ENCODE measurements at places on chromosomes 7 and 10.

DNA sequence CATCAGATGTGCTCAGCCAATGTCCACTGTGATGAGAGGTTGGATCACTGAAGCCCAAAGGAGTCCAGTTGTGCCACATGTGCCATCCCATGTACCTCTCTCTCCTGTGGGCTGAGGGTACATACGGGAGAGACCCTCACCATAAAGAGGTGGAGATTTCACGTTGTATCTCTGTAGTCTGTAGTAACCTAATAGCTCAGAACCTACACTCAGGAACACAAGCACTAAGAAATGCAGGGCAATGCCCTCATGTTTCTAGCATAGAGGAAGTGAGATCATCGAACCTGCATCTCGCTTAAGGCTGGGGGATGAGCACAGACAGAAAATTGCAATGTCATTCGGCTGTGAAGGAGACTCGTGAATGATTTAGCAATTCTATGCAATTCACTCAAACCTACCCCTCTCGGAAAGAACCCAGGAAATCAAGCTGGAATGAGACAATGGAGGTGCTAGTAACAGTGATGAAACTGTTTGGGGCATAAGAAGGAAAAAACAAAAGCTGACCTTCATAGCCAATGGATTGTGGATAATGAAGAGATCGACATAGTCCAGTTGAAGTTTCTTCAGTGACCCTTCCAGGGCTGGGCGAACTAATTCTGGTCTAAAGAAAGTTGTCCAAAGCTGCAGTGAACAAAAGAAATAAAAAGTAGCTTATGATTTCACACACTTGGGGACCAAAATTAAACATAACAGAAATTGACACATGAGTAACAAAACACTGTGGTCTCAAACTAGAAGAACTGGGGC, 80.3 kb upstream of the UCN3 start:
- peak; percentile 91 for DNase-seq

DNA sequence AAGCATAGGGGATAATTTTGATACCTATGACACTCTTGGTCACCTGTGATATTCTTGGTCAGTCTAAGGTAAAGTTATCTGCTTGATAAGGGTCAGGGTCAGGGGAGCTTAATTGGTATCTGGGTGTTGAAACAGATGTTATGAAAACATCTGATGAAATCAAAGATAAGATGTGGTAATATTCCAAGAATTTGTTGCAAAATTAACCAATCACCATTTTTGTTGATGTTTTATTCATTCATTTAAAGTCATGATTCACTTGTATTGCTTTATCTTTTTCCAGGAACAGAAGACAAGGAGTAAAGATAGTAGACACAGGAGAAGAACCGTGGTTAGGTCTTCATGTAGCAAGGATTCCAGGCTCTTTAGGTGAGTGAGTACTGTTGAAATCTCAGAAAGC, 103.1 kb downstream of the SEMA3C start:
- no peak for DNase-seq

- no peak for DNase-seq
These were observed 24.9 kb upstream of the FAM3C start for GRCh38 chr7:121420976-121421375.

GRCh38 chr10:117257721-117258120, 16.8 kb downstream of the SLC18A2 start:
- DNase-seq = no peak

DNA sequence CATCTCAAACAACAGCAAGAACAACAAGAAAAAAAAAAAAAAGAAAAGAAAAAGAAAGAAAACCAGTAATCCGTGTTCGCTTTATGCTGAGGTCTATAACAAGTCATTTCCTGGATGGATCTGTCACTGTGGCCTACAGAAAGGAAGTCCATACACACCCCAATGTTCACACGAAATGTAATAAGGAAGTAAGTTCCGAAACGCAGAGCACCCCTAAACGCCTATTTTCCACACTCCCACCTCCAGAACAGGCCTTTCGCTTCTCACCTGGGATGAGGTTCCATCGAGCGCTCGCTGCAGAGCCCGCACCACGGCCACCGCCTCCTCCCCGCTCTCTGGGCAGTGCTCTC, 735 bp downstream of the ZNF394 start:
- DNase-seq = no peak

GRCh38 chr7:154744256-154744860, 258.6 kb downstream of the PAXIP1 start:
- no peak for DNase-seq

- no peak for DNase-seq
These were observed 211.6 kb upstream of the SP8 start for GRCh38 chr7:20998309-20998708.

- DNase-seq = no peak
These were observed 40.5 kb upstream of the HERPUD2 start for GRCh38 chr7:35735396-35735795.

DNA sequence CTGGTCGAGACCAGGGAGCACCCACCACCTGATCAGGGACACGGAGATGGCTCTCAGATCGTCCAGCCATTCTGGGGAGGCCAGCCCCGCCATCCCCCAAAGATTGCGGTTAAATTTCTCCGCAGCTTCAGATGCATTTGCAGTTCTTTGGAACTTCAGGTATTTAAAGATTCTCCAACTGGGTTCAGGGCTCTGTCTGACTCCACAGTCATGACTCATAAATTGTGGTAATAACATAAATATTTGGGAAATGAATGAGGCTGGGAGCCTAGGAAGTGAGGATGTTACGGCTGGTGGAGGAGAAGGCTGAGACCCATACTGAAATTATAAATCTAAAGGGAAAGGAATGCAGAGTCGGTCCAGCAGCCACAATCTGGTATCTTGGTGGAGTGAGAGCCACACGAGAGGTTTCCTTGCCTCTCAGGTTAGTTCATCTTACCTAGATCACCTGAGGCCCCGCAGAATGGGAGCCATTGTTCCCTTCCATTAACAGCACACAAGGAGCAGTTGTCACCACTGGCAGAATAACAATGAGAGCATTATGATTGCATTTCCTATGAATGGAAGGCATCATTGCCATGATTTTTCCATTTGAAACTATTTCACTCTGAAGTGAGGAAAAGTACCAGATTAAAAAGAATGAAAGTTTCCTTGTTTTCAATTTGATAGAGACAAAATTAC, 26.7 kb upstream of the DNAJB6 start:
- DNase-seq = no peak

DNA sequence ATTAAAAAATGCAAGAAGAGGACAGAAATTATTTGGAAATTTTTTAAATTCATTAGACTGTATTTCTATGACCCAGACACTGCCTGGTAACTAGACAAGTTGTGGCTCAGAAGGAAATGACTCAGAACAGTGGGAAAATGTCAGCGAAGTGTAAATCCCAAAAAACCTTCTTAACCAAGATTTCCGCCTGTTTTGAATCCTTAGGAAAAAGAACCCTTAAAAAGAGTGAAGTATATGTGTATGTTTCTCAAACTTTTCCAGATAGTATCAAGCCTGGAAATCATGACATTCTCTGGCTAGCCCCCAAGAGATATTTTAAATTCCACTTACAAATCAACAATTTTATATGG, 42.7 kb upstream of the PLXNA4 start:
- DNase-seq = no peak

GRCh38 chr7:132742189-132742612, 165.9 kb upstream of the PLXNA4 start:
- DNase-seq = no peak

GRCh38 chr7:42575171-42575570, 336.7 kb downstream of the C7orf25 start:
- no peak for DNase-seq

DNA sequence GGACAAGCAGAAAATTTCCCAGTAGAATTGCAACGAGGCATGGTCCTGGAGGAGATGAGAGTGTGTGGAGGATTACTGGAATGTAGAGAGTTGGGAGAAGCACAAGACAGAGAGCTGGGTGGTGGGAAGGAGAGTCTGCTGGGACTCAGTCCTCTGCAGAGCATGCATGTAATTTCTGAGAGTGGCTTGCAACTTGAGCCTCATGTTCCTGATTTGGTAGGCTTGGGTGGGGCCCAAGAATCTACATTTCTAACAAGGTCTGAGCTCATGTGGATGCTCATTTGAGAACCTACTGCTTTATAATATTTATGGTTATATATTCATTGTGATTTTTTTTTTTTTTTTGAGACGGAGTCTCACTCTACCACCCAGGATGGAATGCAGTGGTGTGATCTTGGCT, 317.9 kb upstream of the COBL start:
- no peak for DNase-seq

GRCh38 chr7:158282461-158283001, 305.1 kb downstream of the PTPRN2 start:
- DNase-seq = no peak
